ENCODE measurements at places on chromosomes 13 and 19.

DNA sequence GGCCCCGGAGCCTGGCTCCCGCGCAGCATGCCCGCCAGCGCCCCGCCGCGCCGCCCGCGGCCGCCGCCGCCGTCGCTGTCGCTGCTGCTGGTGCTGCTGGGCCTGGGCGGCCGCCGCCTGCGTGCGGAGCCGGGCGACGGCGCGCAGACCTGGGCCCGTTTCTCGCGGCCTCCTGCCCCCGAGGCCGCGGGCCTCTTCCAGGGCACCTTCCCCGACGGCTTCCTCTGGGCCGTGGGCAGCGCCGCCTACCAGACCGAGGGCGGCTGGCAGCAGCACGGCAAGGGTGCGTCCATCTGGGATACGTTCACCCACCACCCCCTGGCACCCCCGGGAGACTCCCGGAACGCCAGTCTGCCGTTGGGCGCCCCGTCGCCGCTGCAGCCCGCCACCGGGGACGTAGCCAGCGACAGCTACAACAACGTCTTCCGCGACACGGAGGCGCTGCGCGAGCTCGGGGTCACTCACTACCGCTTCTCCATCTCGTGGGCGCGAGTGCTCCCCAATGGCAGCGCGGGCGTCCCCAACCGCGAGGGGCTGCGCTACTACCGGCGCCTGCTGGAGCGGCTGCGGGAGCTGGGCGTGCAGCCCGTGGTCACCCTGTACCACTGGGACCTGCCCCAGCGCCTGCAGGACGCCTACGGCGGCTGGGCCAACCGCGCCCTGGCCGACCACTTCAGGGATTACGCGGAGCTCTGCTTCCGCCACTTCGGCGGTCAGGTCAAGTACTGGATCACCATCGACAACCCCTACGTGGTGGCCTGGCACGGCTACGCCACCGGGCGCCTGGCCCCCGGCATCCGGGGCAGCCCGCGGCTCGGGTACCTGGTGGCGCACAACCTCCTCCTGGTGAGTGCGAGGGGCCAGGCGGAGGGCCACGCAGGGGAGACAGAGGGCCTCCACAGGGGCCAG is at the start of gene KL:
TSS of gene KL (plus strand) at position 10 of the 909 bp plus-strand sequence. CDS start at position 28, 18 bp downstream.
- DNase-seq = no peak

DNA sequence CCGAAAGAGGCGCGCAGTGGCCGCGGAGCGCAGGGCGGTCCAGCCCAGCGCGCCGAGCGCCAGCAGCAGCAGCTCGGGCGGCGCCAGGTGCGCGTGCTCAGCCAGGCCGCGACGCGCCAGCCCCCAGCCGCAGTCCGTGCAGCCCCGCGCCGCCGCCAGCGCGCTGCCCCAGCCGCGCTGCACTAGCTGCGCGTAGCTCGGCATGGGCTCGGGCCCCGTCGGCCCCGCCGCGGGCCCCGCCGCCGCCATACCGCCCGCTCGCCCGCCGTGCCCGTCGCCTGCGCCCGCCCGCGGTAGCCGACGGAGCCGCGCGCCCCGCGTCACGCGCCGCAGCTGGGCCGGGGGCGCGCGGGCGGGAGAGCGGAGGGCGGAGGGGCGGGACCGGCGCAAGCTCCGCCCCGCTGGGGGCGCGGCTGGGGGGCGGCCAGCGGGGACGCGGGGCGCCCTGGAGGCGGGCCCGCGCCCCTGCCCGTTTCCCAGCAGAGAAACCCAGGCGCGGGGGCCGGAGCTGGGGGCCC is at the start of gene CERS1:
TSS of gene CERS1 (minus strand) at position 335 of the 518 bp plus-strand sequence. CDS start at position 249, 86 bp downstream.
- DNase-seq = no peak

- DNase-seq = no peak
Observed at GRCh38 chr19:53374288-53374687, 8.8 kb downstream of the ZNF525 start.

GRCh38 chr13:44523146-44524015 is 52.7 kb downstream of the TSC22D1 start:
- DNase-seq = no peak

DNA sequence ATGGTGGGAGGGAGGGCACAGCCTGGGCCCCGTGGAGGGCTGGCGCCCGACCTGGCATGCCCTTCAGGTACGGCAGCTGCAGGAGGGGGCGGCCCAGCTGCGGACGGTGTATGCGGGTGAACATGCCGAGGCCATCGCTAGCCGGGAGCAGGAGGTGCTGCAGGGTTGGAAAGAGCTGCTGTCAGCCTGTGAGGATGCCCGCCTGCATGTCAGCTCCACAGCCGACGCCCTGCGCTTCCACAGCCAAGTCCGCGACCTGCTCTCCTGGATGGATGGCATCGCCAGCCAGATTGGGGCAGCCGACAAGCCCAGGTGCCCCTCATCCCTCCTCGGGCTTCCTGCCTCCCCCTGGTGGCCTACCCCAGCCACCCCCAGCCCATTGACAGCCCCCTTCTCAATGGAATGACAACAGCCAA is 16.6 kb upstream of the SHKBP1 start:
- no peak for DNase-seq

DNA sequence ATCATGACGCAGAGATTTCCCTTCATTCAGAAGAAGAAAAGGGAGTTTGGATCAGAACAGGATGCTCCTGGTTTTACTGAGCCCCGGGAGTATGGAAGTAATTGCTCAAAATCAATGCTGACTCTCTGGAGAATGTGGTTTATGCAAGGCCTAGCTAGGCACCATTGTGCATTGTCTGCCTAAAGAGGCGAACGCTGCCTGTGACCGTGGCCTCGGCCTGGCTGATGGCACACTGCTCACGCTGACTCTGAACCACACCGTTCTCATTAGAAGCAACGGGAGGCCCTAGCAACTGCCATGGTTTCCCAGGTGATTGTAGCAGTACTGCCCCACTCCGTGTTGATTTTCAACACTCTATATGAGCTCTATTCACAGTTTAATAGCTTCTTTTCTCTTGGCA is 41.7 kb upstream of the UBL3 start:
- DNase-seq = no peak

GRCh38 chr13:29587645-29588044 is 7.8 kb downstream of the SLC7A1 start:
- no peak for DNase-seq

DNA sequence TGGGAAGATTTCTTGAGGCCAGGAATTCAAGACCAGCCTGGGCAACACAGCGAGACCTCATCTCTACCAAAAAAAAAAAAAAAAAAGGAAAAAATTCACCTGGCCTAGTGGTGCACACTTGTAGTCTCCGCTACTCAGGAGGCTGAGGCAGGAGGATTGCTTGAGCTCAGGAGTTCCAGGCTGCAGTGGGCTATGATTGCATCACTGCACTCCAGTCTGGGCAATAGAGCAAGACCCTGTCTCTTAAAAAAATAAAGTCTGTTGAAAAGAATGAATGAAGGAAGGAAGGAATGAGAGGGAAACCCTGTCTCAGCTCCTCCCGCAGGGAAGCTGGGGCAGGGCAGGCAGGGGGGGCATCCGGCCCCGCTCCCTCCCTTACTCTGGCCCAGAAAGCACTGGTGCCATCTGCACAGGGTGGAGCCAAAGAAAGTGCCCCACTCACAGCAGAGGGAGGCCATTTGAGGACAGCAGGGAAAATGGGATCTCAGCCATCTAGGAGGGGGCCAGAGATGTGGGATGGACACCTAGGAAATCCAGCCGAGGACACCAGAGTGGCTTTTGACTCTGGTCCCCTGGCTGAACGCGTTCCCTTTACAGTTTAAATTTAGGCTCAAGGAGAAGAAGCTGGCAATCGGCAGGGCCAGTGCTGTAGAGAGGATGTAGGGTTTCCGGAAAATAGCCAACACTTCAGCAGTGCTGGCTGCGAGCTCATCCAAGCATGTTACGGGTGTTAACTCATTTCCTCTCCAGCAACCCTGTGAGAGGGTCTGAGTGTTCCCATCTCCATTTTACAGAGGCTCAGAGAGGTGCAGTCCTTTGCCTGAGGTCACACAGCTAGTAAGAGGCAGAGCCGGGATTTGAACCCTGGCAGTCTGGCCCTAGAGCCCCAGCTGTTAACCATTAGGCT is 3.6 kb upstream of the HPN start:
- DNase-seq = peak; percentile 92

- DNase-seq = no peak
Observed at GRCh38 chr13:46377554-46377953, 9.5 kb downstream of the RUBCNL start.

GRCh38 chr13:30429235-30429634 is 6.9 kb downstream of the UBE2L5 start:
- no peak for DNase-seq

- DNase-seq = no peak
Observed at GRCh38 chr19:28656644-28657043, 556.3 kb downstream of the UQCRFS1 start.

DNA sequence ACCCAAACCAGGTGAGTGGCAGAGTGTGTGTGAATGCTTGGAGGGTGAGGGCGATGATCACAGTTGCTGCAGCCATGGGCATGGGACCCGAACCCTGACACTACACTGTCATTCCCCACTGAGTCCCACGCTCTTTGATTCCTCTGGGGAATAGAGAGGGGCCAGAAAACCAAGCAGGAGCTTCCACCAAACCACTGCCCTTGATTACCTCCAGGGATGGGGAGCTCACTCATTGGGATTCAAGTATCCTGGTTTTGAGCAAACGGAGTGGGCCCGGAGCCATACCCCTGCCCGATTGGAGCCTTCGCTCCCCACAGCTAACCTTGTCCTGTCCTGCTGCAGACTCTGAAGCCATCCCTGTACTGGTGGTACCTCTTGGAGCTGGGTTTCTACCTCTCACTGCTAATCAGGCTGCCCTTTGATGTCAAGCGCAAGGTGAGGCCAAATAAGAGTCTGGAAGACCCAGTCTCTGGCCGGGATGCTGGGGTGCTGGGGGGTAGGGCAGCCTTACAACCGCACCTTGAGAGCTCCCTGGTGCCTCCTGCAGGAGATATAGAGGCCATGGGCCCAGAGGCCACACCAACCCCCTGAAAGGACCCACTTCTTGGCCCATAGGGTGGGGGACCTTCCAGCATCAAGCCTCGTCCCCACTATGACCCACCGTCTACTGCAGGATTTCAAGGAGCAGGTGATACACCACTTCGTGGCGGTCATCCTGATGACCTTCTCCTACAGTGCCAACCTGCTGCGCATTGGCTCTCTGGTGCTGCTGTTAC is 47.3 kb downstream of the CERS4 start:
- DNase-seq = no peak

GRCh38 chr13:27374650-27375049 is 49.8 kb upstream of the GTF3A start:
- peak; percentile 23 for DNase-seq

- no peak for DNase-seq
Observed at GRCh38 chr19:50384685-50385535, 763 bp downstream of the POLD1 start.

GRCh38 chr19:46693760-46694159 is 23.2 kb downstream of the PRKD2 start:
- DNase-seq = no peak

GRCh38 chr19:50933640-50934039 is 19.2 kb downstream of the KLK5 start:
- no peak for DNase-seq

GRCh38 chr13:95485518-95486144 is 66.9 kb upstream of the CLDN10 start:
- DNase-seq = no peak

DNA sequence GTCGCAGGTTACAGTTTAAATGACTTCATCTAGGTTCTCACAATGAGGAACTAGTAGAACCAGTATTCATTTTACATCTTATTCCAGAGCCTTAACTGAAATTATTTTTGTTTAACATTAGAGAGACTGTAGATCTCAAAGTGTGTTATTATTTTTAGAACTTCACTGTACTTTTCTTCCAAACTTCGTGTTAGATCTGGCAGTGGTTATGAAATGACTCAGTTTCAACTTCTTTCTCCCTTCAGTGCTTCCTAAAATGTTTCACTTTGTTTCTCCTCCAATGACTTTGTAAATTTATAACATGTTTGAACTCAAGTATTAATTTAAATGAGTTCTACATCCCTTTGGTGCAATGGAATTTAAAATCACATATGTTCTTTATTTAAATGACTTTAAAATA is 139.3 kb downstream of the PCDH9 start:
- DNase-seq = no peak

- no peak for DNase-seq
Observed at GRCh38 chr13:77184455-77184854, 142.4 kb downstream of the MYCBP2 start.

DNA sequence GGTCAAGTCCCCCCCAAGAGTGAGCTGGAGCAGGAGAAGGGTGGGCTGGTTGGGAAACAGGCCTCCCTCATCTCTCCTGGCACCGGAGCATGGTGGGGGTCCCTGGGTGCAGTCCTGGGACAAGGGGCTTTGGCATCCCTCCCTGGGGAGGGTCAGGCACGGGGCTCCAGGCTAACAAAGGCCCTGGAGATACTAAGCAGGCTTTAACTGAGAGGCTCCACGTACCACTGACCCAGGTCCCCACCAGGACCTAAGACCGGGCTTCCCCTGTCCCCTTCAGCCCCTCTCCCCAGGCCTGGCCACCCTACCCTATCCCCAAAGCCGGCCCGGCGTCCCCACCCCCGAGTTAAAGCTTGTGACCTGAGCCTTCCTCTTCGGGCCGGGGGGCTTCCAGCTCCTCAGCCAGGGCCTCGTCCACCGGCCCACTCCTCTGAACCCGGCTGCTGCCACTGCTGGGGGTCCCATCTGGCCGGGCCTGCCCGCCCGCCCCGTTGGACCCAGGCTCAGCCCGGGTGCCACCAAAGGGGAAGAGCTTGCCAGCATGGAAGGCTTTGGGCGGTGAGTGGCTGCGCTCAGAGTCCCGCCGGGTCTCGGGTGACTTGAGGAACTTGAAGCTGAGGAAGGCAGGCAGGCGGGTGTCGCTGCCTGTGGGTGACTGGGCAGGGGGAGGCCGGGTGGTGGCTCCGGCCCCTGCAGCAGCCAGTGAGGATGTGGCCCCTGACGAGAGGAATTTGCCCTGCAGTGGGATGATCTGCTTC is 10.1 kb downstream of the ANO8 start:
- no peak for DNase-seq

DNA sequence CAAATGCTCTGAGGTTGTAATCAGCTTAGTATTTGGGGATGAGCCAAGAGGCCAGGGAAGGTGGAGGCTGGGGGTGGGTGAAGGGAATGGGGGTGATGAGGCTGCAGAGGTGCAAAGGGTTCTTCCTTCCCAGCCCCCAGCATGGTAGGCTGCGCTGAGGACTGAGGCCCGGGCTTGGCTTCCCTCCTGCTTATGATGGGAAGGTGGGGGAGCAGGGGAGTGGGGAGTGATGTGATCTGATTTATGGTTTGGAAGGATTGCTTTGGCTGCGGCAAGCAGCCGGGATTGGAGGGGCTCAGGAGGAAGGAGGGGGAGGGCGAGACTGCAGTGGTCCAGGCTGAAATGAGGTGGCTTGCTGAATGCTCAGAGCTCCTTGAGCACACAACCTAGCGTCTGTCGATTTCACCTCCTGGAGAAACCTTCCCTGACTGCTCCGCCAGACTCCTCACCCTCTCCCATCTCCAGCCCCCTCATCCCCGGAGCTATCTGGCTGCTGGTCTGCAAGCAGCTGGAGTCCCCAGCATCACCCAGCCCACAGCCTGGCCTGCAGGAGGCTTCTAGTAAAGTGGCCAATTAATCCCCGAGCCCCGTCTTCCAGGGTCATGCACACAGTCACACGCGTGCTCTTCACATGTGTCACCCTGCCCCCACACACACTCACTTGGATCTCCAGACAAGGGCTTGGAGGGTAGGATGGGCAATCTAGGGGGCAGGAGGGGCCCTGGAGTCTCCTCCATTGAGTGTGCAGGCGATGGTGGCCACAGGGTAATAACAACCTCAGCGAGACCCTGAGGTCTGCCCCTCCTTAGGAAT is 757 bp upstream of the CLEC11A start:
- no peak for DNase-seq

- no peak for DNase-seq
Observed at GRCh38 chr19:23101241-23101640, 15.6 kb upstream of the ZNF730 start.

- DNase-seq = no peak
Observed at GRCh38 chr13:50357586-50358118, 342.4 kb downstream of the KCNRG start.

- no peak for DNase-seq
Observed at GRCh38 chr13:73988461-73988860, 145.7 kb downstream of the KLF12 start.
